HepG2 (cell line): ENCODE measurements at places on chromosomes 16 and 17. TPM values are rescaled to one million over a fixed set of nuclear protein-coding genes. Genes with fewer than 3 reads are reported as not detected.

GRCh38 chr16:24289166-24289700, 33.1 kb downstream of the CACNG3 start:
- DNase-seq = no peak

DNA sequence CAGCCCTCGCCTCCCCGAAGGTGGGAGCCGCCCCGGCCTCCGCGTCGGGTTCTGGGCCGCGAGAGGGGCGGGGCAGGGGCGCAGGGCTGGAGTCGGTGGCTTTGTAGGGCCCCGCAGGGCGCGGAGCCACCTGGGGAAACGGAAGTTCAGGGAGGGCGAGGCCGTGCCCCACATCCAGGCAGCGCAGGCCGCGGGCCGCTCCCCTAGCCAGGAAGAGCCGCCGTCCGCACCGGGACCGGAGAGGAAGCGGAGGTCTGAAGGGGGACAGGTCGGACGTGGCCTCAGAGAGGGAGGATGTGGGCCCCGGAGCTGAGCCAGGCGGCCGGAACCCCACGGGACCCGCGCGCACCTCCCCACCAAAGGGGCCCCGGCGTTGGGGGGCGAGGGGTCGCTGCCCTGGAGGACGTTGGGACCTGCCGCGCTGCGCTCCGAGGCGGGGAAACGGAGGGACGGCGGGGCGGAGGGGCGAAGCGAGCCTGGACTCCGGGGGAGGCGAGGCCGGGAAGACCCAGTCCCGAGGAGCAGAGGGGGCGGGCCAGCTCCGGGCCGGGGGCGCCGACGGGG, 482 bp upstream of the SLC16A3 start:
- DNase-seq = no peak

GRCh38 chr16:89167425-89167941, 4.1 kb upstream of the CDH15 start:
- DNase-seq = peak; percentile 86

Gene KRT27
- total RNA-seq = not detected in 2 replicates

Gene CCL5
- 0.13 TPM in 1 of 2 replicates, not detected in the other for total RNA-seq

Gene PMP22
- 3.0 and 5.7 TPM in 2 replicates for total RNA-seq

Gene KCNJ18
- total RNA-seq = not detected in 2 replicates

Gene SLFN14
- total RNA-seq = not detected in 2 replicates

Gene CLDN9
- 0.08 and 0.15 TPM in 2 replicates for total RNA-seq

GRCh38 chr16:82580298-82580890, 46.4 kb upstream of the CDH13 start:
- DNase-seq = peak; percentile 16

Gene SCNN1B
- total RNA-seq = not detected in 2 replicates

- no peak for DNase-seq
Measured at GRCh38 chr17:603406-604114, 111.1 kb downstream of the VPS53 start.

DNA sequence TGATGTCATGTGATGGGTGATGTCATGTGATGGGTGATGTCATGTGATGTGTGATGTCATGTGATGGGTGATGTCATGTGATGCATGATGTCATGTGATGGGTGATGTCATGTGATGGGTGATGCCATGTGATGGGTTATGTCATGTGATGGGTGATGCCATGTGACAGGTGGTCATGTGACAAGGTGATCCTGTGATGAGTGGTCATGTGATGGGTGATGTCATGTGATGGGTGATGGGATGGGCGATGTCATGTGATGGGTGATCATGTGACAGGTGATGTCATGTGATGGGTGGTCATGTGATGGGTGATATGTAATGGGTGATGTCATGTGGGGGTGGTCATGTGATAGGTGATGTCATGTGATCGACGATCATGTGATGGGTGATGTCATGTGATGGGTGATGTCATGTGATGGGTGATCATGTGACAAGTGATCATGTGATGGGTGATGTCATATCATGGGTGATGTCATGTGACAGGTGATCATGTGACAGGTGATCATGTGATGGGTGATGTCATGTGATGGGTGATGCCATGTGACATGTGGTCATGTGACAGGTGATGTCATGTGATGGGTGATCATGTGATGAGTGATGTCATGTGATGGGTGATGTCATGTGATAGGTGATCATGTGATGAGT, 17.2 kb downstream of the CD300LB start:
- peak; percentile 40 for DNase-seq

Gene KRT33A
- total RNA-seq = not detected in 2 replicates

GRCh38 chr16:19503461-19504075, 18.3 kb downstream of the GDE1 start:
- no peak for DNase-seq

DNA sequence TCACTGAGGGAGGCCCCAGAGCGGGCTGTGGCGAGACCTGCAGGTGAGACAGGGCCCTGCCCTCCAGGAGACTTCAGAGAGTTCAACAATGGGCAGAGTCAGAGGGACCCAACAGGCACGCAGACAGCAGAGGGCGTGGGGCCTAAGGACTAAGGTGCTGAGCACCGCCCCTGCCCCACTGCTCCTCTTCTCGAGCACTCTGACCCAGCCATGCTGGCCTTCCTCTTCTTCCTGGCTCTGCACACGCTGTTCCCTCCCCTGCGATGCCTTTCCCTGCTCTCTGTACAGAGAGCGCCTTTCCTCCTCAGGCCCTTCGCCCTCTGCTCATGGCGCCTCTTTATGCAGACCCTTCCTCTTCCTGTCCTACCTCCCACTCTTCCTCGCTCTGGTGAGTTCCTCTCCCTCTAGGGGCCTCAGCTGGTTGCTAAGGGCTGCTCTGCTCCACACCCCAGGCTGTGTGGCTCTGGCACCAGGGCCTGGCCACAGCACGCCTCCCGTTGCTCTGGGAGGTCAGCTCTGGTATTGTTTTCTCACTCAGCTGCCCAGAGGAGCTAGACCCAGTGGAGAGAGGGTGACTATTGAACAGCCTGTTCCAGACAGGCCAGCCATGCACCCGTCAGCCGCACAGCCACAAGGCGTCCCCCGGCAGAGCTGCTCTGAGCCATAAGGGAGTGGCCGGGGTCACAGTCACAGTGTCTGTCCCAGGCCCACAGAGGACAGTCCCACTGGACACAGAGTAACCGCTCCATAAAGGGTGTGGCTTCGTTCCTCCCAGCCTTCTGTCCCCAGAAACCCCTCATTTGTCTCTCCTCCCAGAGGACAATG, 13.6 kb upstream of the RASD1 start:
- DNase-seq = no peak

GRCh38 chr16:79062336-79062735, 538.2 kb downstream of the MAF start:
- DNase-seq = no peak

Gene CD300C
- total RNA-seq = not detected in 2 replicates

- no peak for DNase-seq
Measured at GRCh38 chr16:14095883-14096551, 24.9 kb downstream of the MRTFB start.

DNA sequence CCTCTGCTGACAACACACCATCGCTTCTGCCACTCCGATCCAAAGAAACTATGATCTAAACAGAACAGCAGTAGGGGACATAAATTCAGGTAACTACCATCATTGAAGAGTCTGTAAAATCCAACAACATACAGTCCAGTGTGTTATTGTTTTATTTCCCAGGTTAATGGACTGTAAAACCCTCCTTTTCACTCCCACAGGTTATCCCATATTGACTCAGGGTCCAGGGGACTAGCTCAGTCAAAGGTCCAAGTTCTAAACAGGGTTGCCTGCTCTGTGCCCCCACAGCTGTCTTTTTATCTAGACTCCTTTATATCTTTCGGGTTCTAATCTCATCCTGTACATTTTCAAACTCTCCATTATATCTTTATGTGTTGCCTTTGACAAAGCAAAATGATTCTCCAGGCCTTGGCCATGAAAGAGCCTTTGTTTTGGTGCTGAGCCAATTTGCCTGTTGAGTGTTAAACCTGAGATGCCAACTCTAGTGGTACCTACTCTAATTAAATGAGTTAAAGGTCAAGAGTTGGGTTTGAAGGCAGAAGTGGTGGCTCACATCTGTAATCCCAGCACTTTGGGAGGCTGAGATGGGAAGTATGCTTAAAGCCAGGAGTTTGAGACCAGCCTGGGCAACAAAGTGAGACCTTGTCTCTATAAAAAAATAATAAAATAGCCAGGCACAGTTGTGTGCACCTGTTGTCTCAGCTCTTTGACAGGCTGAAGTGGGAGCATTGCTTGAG, 80.5 kb downstream of the SNX11 start:
- DNase-seq = no peak

DNA sequence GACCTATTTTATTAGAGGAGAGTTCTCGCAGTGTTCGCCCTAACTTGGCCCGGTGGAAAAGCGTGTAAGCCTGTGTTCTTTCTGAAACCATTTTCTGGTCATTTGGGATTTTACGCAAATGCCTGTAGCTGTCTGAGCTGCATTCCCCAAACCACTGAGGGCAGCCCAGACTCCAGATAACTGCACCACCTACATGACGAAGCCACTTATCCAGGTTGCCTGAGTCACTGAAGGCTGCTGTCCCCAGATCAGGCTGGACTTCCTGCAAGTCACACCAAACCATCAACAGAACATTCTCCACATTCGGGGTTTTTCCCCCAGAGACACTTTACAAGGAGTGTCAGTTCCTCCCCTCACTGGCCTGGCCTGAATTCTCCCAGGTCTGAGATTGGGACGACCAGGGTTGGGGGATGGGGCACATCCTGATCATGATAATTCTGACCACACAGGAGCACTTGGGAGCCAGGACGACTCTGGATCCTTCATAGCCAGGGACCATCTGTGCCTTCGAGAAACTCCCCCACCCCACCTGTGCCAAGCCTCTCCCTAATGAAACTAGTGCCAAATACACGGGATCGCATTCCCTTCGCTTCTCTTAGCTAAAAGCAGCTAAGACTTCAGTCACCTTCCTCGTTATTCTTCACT, 2.3 kb downstream of the RPRML start:
- no peak for DNase-seq

Gene ALDOA
- total RNA-seq = 925 and 999 TPM in 2 replicates

DNA sequence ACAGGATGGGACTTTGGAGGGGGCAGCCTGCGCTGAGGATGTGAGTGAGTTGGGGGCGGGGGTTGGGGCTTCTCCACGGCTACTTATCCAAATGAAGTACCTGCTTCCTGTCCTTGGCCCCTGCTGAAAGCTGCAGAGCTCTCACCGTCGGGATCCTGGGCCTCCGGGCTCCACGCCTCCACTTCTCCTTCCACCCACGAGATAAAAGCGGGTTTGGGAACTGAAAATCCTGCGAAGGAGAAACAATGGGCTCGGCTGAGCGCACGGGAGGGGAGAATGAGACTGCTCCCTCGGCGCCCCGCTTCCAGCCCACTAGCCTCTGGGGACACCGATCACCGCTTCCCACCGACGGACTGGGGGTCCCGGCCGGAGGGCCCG, 486 bp downstream of the ZNF785 start:
- no peak for DNase-seq

Gene TBC1D3L
- 0.56 and 2.6 TPM in 2 replicates for total RNA-seq

Gene LAT
- total RNA-seq = 0.28 and 2.0 TPM in 2 replicates

Gene LGALS9B
- not detected in 2 replicates for total RNA-seq

- peak; percentile 22 for DNase-seq
Measured at GRCh38 chr17:21129023-21129681, 2.4 kb downstream of the DHRS7B start.

Gene RDM1
- total RNA-seq = 0.40 TPM in 1 of 2 replicates, not detected in the other

Gene SLFN11
- total RNA-seq = not detected in 2 replicates
